ENCODE measurements at places on chromosomes 2 and 18.

- no peak for DNase-seq
Measured at GRCh38 chr2:203790134-203790852, 77.3 kb upstream of the CTLA4 start.

GRCh38 chr2:20146401-20146800 lies 78.5 kb downstream of the SDC1 start:
- no peak for DNase-seq

- no peak for DNase-seq
Measured at GRCh38 chr2:99631700-99632099, 141.9 kb upstream of the REV1 start.

- no peak for DNase-seq
Measured at GRCh38 chr18:41886126-41886807, 68.8 kb upstream of the PIK3C3 start.

GRCh38 chr2:165056564-165056963 lies 101.2 kb upstream of the SLC38A11 start:
- no peak for DNase-seq

GRCh38 chr18:49690312-49690711 lies 123.0 kb downstream of the ACAA2 start:
- DNase-seq = no peak

GRCh38 chr18:58307441-58307840 lies 263.4 kb downstream of the NEDD4L start:
- no peak for DNase-seq

DNA sequence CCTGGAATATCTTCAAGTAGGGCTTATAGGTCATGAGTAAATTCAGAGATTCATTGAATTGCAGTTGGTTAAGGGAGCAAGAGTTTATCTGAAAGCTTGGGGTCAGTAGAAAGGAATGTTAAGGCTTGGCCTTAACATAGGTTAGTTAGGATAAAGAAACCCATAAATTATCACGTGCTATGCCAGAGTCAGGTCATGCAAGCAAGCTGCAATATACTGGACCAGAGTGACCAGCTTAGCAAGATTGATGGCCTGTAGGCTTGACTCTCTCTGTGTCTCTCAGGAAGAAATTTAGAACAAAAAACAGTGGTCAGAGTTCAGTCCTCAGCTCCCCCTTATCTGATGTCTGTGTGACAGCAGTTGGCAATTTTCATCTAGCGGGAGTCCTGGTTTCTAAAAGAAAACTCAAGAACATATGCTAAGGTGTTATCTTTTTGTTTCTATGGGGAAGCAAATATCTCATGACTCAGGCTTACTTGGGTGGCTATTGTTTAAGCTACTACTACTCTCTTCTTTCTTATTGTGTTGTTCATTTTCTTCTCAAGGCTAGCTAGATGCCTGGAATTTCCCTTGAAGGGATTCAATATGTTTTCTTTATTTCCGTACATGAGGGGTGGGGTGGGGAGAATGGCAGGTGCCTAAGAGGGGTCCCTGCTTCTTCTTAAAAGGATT lies 28.7 kb upstream of the MARCO start:
- DNase-seq = no peak

- no peak for DNase-seq
Measured at GRCh38 chr2:20013126-20013849, 820 bp upstream of the MATN3 start.

GRCh38 chr18:62767836-62768557 lies 52.7 kb downstream of the PHLPP1 start:
- DNase-seq = no peak

DNA sequence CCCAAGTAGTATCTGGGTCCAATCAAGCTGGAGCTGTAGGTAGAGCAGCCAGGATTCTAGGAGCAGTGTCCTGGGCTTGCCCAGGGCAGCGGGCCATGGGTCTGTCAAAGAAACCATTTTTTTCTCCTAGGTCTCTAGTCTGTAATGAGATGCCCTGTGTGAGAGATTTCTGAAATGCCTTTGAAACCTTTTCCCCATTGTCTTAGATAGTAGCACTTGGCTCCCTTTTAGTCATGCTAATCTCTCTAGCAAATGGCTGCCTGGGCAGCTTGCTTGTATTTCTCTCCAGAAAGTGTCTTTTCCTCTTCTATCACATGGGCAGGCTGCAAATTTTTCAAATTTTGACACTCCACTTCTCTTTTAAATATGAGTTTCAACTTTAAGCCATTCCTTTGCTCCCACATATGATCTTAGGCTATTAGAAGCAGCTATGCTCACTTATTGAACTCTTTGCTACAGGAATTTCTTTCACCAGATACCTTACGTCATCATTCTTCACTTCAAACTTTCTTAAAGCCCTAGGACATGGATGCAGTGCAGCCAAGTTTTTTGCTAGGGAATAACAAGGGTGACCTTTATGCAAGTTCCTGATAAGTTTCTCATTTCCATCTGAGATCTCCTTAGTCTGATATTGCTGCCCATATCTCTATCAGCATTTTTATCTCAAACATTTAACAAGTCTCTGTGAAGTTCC lies 890.2 kb upstream of the VRK2 start:
- no peak for DNase-seq

- no peak for DNase-seq
Measured at GRCh38 chr2:210460322-210461227, 16.0 kb downstream of the LANCL1 start.

DNA sequence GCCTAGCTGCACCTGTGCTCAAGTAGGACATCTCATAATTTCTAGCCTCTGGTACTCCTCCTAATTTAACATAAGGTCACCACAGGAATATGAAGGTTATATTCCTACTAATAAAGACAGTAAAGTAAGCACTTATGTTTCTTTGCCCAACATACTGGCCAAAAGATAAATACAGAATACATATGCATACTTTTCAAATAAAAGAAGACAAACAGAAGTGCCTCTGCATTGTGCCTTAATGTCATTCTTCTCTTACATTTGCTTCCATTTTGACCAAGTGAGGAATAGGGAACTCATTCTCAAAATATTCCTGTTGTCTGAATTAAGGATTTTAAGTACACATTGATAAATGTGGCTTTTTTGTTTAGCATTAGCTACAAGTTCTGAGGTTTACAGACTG lies 5.6 kb downstream of the BCL11A start:
- no peak for DNase-seq

DNA sequence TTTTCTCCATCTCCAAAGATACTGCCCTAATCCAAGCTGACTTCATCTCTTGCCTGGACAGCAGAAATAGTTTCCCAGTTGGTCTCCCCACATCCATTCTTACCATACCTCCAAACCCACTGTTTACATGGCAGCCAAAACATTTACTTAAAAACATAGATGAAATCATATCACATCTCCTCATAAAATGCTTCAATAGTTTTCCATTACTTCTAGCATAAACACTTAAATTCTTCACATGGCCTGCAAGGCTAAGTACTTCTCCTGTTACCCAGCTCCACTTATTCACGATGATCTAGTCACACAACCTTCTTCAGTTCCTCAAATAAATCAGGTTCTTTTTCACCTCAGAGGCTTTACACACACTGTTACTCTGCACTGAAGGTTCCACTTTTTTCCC lies 185.8 kb upstream of the ACVR2A start:
- no peak for DNase-seq

GRCh38 chr2:233384811-233385488 lies 30.7 kb downstream of the DGKD start:
- no peak for DNase-seq

DNA sequence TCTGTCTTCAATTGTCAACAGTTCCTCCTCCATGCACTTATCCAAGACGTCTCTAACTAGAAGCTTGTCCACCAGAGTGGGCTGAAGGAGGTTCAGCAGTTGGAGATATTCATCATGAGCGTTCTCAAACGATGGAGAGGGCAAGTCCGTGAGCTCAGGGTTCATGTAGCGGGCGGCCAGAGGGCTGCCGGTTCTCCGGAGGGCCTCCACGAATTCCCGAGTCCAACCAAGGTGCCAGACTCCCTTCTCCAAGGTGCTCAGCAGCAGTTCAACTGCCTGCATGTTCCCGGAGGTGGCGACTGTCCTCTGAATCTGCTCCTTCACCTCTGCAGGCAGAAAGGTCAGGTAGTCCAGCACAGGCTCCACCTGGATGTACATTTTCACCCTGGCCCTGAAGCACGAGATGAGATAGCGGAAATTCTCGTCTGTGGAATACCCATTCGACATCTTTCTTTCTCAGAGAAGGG lies 590 bp downstream of the IFIH1 start:
- peak; percentile 39 for DNase-seq

DNA sequence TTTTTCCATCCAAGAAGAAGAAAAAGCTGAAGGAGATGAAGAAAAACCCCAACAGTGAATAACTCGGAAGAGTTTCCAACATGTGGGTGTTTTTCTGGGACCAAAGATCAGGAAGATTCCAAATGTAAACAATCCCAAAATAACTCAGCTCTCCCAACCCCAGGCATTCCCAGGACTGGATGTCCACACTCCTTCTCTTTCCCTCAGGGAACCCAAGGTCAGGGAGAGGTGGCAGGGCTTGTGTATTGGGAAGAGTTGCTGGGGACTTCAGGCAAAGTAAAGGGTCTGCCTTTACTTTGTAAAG lies 268.0 kb downstream of the DYSF start:
- no peak for DNase-seq

DNA sequence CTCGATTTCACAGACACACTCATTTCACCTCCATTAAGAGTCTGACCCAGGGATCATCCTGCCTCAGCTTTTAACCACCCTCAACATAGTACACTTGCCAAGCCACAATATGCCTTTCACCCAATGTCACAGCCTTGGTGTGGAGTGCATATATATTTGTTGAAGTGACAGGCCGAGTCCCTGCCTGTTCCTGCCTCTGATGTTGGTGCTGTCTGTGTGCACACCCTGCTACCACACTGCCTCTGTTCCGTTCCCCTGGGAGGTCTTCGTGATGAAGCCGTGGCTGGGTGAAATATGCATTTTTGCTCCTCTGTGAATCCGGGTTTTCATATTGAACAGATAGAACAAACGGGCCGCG lies 90.3 kb downstream of the RNF144A start:
- DNase-seq = no peak
